ENCODE measurements at places on chromosomes 6 and 20.

- DNase-seq = no peak
These were observed 24.1 kb downstream of the NCOA5 start for GRCh38 chr20:46065691-46066090.

GRCh38 chr20:39627765-39628164 is 665.6 kb downstream of the DHX35 start:
- no peak for DNase-seq

DNA sequence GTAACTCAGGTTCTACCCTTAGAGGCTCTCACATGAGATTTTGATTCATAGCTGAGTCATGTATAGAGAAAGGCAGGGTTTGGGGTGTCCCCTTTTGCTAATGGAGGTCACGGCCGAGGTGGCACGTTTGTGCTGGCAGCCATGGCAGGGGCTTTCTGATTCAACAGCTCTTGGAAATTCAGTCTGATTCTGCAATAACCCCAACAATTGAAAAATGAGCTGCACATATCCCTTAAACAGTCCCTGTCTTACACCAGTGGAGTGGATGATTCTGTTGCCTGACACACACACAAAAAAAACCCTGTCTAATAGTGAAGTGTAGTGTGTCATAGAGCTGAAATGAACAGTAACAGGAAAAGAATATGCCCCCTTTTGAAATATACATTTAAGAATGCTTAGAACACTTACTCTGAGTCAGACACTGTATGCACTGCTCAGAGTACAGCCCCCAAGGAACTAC is 40.4 kb upstream of the ARG1 start:
- no peak for DNase-seq

- no peak for DNase-seq
These were observed 16.9 kb upstream of the TMEM14A start for GRCh38 chr6:52654007-52654406.

- DNase-seq = no peak
These were observed 13.9 kb upstream of the BFSP1 start for GRCh38 chr20:17545127-17545526.

- no peak for DNase-seq
These were observed 40.3 kb downstream of the MAP3K5 start for GRCh38 chr6:136751991-136752390.

- no peak for DNase-seq
These were observed 111.8 kb upstream of the SLC35F1 start for GRCh38 chr6:117795234-117795633.

DNA sequence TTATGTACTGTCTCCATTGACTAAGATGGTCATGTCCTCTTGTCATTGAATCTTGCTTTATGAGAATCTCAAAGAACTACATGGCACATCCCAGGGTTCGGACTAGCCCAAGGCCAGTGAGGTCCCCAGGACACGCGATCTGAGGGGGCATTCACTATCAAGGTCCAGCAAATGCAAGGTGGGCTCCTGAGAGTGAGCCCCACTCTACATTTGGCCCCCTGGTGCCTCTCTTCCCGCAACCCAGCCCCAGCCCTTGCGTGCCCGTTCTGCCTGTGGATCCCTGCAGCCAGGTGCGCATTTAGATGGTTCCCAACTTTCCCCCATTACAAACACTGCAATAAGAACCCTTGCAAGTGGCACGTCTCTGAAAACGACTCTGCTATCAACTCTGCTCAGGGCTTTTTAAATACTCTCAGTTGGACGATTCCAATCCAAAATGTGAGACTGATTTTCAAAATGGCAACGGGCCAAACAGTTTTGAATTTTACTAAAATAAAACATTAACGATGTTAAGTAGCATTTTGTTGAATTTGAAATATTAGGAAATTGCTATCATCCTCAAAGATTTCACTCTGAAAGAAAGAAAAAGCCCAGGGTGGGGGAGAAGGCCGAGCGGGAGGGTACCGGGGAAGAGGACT is 59.6 kb downstream of the NFATC2 start:
- no peak for DNase-seq

- no peak for DNase-seq
These were observed 16.7 kb downstream of the RAD21L1 start for GRCh38 chr20:1242530-1242929.

DNA sequence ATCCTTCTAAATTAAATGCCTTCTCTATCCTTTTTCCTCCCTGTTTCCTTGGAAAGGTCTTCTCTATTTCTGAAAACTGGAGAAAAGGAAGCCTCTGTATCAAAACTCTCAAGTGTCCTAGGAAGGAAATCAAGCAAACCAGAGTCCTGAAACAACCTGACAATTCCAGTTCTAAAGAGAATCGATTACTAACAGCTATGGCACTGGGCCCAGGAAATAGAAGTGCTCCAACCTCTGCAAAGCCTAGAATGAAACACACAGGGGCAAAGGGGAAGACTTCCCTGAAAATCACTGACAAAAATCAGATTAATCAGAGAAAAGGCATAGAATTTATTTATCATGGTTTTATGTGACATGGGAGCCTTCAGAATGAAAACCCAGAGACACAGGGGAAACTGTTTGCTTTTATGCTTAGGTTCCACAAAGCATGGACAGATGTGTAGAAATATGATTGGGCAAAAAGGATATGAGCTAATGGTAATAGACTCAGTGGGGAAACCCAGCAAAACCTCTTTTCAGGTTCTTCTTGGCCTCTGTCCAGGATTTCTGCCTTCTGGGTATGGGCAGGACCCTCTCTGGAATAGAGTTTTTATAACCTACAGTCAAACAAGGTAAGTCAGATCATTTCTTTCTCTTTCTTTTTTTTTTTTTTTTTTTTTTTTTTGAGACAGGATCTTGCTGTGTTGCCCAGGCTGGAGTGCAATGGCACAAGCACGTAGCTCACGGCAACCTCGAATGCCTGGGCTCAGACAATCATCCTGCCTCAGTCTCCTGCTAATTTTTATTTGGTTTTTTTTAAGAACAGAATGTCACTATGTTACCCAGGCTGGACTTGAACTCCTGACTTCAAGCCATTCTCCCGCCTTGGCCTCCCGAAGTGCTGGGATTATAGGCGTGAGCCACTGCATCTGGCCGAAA is 91.7 kb downstream of the CD24 start:
- no peak for DNase-seq

DNA sequence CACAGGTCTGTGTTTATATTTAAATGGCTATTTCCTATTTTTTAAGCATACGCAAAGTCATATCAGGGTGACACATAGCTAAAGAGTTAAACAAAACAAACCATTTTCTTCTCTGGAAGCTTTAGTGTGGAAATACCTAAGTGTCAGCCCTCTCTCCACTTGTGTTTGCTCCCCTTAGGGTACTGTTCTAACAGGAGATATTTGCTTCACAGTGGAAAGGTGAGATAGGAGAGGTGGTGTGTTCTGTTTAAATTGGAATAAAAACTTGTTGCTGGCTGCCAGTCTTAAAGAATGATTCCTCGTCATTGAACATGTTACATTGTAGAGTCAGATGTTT is 18.9 kb downstream of the PHACTR2 start:
- DNase-seq = no peak

- no peak for DNase-seq
These were observed 241 bp upstream of the CFAP206 start for GRCh38 chr6:87407561-87407900.

DNA sequence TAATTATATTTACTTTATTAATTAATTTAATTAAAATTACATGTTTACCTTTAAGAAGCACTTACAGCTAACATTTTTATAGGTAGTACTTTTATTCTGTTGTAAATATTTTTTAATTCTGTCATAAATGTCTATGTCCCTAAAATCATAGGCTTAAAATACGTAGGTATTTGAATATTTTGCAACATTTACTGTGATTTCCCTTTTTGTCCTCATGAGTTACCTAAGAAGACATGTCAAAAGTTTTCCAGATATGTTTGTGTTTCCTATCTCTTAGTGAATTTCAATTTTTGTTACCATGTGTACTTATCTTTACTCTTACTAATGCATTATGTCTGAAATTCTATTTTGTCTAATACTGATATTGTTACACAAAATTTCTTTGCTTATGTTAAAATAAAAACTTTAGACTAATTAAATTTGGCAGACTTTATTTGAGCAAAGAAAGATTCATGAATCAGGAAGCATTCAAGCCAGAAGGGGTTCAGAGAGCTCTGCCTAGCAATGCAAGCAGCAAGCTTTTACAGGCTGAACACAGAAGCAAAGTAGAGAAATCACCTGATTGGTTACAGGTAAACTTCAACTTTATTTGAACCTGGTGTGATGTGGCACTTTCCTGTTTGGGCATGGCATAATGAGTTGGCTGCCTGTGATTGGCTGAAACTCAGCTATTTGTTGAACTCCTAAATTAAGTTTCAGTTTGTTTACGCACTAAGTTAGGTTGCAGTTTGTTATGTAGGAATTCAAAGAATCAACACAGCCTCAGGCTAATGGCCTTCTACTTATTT is 123.2 kb upstream of the TMEM170B start:
- DNase-seq = no peak

GRCh38 chr6:30227763-30228487 is 14.7 kb upstream of the TRIM26 start:
- DNase-seq = no peak

- DNase-seq = no peak
These were observed 60.2 kb downstream of the RIPOR2 start for GRCh38 chr6:24875534-24875901.

DNA sequence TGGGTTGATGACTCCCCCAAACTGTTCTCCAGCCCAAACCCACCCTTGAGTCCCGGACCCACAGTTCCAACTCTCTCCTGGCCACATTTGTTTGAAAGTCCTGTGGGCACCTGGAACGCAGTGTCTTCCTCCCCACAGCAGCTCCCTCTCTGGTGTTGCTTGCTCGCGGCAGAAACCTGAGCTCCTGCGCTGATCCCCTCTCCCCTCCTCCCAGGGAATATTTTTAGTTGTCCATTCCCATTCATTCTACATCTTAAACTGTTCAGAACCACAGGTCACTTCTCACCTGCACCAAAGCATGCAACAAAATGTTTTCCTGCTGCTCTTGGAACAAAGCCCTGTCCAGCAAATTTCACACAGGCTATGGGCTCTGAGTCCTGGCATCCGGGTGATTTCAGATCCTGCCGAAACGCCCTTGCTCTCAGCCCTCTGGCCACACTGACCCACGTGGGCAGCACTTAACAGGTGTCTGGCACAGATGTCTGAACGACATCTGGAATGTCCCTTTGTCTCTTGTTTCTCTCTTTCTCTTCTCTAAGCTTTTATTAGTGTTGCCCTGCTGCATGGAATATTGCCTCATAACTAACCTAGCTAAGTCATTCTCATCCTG is 27.0 kb upstream of the PMEPA1 start:
- DNase-seq = no peak

GRCh38 chr6:12246900-12247299 is 43.3 kb upstream of the EDN1 start:
- DNase-seq = no peak

DNA sequence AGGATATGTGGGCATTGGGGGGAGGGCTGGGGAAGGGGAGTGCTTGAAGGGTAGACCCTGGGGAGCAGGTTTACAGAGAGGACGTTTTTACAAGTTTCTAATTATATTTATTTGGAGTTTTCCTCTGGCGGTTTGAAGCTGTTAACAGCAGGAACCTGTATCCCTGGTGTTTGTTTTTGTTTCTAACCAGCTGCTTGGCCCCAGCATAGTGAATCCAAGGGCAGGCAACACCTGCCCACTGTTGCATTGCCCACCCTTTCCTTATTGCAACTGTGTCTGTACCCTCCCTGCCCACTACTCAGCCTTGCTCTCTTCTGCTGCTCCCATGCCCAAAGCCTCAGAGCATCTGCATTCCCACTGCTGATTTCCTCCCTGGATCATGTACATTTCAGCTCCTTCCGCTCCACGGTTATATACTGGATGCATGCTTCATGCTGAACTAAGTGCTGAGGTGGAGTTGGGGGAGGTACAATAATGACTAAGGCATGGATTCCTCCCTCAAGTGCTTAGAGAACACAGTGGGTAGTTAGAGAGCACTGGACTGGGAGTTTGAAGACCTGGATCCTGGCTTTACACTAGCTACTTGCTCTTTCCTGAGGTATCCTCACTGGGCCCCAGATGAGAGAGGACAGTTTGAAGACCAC is 6.0 kb downstream of the SCUBE3 start:
- DNase-seq = no peak

DNA sequence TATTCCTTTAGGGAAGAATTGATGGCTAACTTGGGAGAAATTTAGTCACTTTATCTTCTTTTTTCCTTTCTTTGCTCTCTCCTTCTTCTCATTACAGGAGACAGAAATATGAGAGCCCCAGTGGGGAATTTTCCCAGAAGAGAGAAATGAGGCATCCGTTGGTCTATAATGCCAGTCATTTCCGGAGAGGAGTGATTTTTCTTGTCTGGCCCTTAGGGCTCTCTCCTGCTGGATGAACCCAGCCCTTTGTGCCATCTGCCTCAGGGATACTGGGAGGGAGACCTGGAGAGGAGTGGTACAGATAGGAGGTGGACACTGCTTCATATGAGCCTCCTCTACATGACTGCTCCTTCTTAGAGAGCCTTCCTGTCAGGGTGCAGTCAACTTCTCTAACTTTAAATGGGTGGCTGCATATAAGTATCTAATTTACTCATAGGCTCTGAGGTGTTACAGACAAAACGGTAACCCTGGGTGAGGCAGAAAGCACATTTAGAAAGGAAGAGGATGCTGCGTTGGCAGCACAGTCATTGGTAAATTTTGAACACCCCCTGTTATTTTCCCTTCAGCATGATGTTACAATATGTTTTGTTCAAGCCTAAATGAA is 21.9 kb downstream of the RIMS1 start:
- DNase-seq = no peak

DNA sequence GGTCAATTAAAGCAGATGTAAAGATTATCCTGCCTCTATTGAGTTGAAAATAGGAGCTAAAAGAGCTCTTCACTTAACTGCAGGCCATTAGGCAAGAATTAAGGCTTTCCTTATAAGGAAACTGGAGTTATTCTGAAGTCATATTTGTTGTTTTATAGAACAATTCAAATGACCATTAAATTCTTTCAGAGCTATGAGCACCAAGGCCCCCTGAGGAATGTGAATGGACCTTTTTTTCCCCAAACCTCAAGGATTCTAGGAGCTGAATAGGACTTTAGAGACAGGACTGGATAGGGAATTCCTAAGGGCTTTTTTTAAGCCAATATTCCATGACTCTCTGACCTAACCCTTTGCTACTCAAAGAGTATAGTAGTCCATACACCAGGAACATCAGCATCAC is 565.7 kb upstream of the BTBD3 start:
- no peak for DNase-seq

DNA sequence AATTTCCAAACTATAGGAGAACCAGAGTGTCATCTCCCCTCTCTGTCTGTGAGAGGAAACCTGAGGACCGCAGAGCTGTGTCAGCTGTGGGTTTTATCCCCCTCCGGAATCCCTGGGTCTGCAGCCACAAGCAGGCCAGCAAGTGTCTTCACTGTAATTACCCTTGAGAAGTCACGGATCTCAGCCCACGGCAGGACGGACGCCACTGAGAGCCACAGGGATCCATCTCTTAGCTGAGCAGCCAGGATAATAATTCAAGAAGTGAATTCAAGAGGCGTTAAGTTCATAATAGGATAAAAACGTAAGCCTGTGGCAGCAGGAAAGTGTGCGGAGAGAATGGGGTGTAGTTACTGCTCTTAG is 37.0 kb downstream of the DLL1 start:
- no peak for DNase-seq

GRCh38 chr6:137927777-137928218 is 60.7 kb downstream of the TNFAIP3 start:
- DNase-seq = peak; percentile 33

- DNase-seq = no peak
These were observed 260.0 kb downstream of the MMUT start for GRCh38 chr6:49202924-49203536.

GRCh38 chr20:13260650-13261279 is 39.7 kb downstream of the ISM1 start:
- DNase-seq = no peak
